Activated T-cell treated with anti-CD3 and anti-CD28 coated beads, Interleukin-2, amount 50 U/mL, for 1 hour (primary cell): ENCODE measurements at places on chromosomes 16 and 17.
A peak's percentile ranks its signal among the peaks of the same experiment; 100 is the strongest.

DNA sequence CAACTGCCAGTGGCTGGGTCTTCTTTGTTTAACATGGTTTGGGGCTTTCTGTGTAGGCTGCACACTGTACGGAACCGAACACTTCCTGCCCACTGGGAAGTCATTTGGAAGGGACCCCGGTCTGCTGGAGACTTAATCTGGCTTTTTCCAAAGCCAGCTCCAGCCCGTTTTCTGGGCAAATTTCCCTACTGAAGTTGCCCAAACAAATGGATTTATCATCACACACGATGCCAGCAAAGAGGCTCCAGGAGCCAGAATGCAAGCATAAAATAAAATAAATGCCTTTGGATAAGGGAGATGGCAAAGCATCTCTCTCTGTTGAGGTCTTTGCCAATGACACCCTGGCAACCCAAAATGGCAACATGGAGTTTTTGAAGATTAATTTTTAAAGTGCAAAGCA lies 259.9 kb upstream of the IRX3 start:
- no peak for DNase-seq

GRCh38 chr16:77574867-77575624 lies 140.2 kb upstream of the ADAMTS18 start:
- DNase-seq = no peak

GRCh38 chr16:15948532-15949209 lies 745 bp upstream of the ABCC1 start:
- DNase-seq = no peak

DNA sequence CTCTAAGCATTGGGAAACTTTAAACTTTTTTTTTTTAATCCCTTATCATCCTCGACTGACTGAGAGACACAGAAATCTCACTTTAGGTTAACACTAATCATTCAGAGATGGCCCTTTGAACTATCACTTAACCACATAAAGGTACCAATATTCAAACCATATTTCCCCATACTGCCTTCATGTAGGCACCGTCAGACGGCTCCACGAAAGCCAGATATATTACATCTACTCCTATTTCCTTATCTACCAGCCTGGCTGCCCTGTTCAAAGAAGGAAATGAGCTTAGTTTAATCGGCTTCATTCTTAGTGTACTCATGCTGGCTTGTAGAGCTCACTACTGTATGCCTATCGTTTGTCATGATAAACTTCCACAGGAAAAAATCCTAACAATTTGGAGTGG lies 270.9 kb downstream of the CEP112 start:
- DNase-seq = no peak

DNA sequence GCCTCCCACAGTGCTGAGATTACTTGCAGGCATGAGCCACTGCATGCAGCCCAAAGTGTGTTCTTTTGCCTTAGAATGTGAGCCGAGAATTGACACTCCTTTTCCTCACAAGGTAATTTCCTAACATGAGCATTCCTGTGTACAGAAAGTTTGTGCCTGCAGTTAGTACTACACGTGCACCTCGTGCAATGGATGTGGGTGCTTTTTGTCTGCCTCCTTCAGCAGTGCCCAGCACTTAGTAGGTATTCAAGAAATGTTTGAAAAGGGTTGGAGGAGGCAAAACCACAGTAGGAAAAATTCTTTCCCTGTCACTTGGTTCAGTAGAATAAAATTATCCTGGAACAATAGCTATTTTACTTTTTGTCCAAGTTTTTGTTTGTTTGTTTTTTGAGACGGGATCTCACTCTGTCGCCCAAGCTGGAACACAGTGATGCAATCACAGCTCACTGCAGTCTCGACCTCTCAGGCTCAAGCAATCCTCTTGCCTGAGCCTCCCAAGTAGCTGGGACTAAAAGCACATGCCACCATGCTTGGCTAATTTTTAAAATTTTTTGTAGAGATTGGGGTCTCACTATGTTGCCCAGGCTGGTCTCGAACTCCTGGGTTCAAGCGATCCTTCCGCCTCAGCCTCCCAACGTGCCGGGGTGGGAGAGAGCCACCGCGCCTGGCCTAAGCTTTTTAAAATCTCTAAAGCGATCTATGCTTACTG lies 2.4 kb downstream of the NDE1 start:
- no peak for DNase-seq

DNA sequence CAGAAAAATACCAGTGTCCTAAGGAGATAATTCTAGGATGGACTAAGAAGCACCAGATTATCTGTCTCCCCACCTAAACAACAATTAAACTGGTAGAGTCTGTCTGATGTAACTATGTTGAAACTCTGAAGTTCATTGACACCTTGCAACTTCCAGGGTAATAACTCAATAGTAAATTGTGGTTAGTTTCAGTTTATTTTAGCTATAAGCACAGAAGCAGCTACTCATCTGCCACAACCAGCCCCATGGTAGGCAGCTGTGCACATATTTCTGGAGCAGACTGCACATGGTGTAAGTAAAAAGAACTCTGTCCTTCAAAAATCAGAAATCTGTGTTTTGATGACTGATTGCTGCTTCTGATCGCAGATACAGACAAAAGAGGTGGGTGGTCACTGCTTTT lies 852.1 kb downstream of the CDH11 start:
- DNase-seq = no peak

- DNase-seq = no peak
These were observed 4.3 kb downstream of the HOXB6 start for GRCh38 chr17:48600244-48601098.

GRCh38 chr17:56540836-56541235 lies 52.7 kb upstream of the NOG start:
- no peak for DNase-seq

DNA sequence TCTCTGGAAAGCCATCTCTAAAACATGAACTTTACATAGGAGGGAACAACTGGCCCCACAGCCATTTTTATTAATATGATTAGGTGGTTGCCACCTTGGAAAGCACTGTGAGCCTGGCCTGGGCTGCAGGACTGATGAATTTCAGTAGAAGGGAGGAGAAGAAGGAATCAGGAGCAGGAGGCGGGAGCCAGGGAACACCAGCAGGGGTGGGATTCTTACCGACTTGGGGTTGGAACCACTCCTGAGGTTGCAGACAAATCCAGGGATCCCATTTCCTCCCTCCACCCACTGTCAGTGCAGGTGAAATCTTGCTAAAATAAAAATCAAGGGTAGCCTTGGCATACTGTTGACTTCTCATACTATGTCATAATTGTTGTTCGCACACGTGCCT lies 16.9 kb upstream of the MAP3K14 start:
- no peak for DNase-seq

- DNase-seq = peak; percentile 74
These were observed 4.5 kb downstream of the CCR7 start for GRCh38 chr17:40560592-40561293.

DNA sequence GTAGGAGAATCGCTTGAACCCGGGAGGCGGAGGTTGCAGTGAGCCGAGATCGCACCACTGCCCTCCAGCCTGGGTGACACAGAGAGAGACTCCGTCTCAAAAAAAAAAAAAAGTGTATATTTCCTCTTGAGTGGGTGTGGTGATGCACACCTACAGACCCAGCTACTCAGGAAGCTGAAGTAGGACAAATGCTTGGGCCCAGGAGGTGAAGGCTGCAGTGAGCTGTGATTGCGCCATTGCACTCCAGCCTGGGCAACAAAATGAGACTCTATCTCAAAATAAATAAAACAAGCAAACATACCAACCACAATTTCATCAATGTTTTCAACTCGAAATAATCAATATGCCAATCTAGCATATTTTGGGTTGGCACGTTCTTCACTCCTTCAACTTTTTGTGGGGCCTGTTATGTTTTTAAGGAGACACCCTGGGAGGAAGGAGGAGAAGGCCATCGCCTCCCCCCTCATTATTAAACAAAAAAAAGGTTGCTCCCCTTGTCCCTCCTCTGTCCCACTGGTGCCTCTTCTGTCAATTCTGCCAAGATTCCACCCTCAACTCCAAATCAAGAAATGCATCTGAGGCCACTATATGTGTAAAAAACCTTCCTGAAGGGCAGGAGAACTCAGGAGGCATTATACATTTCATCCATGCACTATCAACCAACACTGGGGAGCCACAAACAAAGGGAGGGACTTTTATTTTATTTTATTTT lies 52.4 kb upstream of the ATF7IP2 start:
- no peak for DNase-seq

DNA sequence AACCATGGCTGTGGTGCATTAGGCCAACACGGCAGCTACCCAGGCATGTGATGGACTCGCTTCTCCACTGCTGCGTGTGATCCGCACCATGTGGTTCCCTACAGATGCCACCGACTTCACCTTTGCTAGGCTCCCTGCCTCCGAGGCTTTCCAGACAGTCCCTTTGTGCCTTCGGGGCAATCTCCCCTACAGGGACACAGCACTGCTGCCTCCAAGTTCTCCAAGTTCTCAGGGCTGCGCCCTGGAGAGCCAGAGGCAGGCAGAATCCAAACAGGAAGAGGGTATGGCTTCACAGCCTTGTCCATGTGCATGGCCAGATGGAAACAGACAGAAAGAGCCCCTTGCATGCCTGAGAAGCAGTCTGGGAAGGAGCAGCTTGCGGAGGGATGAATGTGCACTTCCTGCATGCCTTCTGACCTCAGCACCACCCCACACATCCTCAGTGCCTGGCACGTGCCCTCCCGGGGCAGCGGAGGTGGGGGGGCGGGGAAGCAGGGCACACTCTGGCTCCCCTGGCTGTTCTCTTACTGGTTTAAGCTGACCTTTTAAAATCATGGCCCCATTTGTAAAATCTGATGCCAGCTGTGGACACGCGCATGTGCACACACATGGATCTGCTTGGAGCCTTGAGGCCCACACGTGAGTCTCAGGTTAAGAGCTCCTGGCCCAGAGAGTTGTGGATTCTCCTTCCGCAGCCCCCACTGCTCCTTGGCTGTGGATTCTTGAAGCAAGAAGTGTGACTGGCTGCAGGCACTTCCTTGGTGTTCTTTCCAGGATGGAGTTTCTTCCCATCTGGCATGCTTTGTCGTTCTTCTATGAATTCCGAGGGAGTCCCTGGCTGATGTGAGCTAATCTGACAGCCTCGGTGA lies 55.3 kb upstream of the MTSS2 start:
- no peak for DNase-seq

- DNase-seq = no peak
These were observed 89.9 kb downstream of the ABR start for GRCh38 chr17:1089915-1090314.

DNA sequence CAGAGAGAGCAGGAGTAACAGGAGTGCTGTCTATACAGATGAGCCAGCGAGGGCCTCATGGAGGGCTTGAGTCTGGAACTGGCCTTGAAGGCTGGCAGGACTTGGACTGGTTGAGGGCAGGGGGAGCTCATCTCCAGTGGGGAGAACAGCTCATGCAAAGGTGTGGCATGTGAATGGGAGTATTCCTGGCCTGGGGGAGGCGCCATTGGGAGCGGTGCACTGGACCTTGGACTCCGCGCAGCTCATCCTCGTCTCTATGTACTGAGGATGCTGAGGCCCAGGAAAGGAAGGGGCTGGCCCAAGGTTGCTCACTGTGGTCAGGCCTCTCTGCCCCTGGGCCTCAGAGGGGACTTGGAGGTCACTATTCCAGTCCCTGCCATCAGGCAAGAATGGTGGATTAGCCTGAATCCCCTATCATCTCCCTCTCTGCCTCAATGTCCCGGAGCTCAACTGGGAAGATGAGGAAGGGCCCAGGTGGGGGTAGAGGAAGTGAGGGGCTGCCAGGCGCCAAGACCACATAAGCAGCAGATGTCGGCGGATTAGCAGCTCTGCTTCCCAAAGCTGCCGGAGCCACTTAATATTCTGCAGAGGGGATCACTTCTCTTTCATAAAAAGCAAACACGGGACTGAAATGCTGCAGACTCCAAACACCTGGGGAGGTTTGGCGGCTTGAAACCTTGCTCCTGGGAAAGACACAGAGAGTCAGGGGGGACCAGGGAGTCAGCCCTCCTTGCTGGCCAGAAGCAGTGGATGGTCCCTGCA lies 88.9 kb downstream of the SDK2 start:
- DNase-seq = no peak

DNA sequence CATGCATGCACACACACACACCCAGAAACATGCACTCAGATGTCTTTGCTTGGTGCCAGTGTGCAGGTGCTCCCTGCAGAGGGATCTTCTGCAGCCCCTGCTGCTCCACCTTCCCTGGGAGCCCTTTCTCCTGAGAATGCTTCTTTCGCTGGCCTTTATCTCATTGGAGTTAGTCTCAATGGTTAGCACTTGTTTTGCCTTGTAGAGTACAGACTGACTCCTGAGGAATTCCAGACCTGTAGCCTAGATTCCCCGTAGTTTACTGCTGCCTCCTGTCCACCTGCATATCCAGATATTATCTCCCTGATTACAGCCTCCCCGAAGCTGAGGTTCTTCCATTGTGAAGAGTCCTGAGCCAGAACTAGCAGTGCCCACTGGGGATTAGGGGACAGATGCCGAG lies 3.1 kb upstream of the KRT12 start:
- DNase-seq = no peak

DNA sequence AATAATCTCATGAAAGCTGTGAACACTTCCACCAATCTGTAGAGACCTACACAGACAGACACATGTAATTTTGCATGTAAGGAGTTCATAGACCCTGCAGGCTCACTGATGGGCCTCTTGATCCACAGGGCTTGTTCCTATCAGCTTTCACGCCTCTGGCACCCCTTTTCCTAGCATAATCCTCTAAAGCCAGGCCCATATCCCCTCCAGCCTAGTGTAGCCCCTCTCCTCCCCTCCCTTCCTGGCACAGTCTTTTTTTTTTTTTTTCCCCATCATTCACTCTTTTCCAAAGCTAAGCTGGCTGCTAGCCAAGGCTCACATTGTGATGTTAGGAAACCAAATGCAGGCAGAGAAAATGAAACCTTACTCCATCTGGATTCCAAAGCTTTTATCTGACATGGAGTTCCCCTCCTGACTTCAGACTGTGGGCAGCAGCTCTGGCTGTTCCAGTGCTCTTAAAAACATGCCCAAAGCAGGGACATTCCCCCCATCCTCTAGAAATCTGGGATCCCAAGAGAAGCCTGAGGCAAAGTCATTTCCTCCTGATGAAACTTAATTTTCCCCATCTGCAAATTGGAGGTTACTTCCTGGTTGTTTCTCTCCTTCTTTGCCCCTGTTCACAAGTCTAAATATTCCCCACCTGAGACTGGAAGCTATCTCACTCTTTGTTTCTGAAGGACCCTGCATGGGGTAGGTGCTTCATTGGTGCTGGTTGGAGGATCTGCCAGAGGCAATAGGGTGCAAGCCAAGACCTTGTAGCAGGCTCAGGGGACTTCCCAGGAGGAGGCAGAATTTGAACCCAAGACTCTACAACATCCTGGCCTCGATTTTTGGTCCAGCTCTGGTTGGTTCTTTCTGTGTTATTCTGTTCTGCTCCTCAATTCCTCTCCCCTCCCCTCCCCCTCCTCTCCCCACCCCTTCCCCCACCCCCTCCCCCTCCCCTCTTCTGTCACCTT lies 9.9 kb upstream of the CCL5 start:
- no peak for DNase-seq

DNA sequence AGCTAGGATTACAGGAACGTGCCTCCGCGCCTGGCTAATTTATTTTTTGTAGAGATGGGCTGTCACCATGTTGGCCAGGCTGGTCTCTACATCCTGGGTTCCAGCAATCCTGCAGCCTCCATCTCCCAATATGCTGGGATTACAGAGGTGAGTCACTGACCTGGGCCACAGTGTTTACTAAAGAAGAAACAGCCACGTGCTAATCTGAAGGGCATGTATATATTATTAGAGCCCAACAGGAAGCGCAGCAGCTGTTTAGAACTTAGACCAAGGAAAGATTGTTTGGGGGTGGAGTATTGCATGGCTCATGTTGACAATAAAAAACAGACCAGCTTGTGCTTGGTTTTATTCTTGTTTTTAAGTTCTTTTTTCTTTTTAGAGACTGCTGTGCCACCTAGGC lies 60.2 kb downstream of the HAPSTR1 start:
- no peak for DNase-seq

- no peak for DNase-seq
These were observed 149.2 kb upstream of the TBX2 start for GRCh38 chr17:61250335-61250890.
